ENCODE measurements at places on chromosomes 3 and 15.
A peak's percentile ranks its signal among the peaks of the same experiment; 100 is the strongest.

GRCh38 chr3:49733551-49733950, 9.8 kb upstream of the GMPPB start:
- DNase-seq = no peak

DNA sequence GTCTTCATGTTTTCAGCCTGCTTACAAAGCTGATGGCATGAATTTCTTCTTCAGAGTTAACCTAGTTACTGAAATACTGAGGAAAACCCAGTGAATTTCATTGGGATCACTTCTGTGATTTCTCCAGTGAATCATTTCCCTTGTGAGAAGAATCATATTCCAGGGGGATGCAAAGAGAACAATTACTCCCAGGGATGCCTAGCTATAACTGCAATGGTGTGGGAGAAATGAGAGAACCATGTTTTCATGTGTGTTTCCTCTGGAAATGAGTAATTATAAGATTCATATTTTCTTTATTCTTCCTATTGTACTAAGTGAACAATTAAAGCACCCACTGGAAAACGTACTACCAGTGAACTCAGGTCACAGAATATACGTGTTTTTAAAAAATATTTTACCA, 485.4 kb downstream of the GRM7 start:
- no peak for DNase-seq

GRCh38 chr3:47989981-47990440, 26.2 kb downstream of the MAP4 start:
- DNase-seq = peak; percentile 38

- DNase-seq = no peak
These were observed 4.1 kb downstream of the LRIG1 start for GRCh38 chr3:66496746-66497145.

GRCh38 chr15:75508840-75509532, 57.5 kb upstream of the SIN3A start:
- no peak for DNase-seq

DNA sequence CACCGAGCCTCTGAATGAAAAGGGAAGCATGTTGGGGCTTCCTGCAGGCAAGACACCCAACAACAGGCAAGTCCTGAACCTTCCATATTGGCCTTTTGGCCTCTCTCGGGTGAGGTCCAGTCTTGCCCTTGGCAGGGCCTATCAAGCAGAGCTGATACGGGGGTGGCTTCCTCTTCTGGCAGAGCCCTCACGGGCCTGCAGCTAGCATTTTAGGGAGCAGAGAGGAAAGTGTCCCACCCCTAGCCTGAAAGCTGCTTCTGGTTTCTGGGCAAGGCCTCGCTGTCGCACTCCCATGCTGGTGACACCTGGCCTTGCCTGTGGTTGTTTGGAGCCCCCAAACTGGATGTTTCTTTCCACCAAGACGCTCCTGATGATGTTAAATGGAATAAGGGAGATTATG, 31.8 kb upstream of the CTSH start:
- DNase-seq = no peak

GRCh38 chr3:138118612-138119422, 3.4 kb upstream of the DZIP1L start:
- DNase-seq = no peak

- DNase-seq = no peak
These were observed 170.5 kb upstream of the UBE3A start for GRCh38 chr15:25609371-25609770.

- no peak for DNase-seq
These were observed 966.8 kb downstream of the NSUN3 start for GRCh38 chr3:95029644-95030043.

DNA sequence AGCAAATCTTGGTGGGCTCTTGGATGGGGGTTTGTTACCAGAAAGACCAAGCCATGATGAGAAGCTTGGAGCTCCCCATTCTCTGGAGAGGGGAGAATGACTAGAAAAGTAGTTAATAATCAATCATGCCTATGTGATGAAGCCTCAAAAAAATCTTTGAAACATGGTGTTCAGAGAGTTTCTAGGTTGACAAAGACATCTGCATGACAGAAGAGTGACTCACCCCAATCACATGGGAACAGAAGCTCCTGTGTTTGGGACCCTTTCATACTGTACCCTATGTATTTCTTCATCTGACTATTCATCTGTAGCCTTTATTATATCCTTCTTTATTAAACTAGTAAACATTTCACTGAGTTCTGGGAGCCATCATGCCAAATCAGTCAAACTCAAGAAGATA, 87.4 kb downstream of the BCHE start:
- DNase-seq = no peak

DNA sequence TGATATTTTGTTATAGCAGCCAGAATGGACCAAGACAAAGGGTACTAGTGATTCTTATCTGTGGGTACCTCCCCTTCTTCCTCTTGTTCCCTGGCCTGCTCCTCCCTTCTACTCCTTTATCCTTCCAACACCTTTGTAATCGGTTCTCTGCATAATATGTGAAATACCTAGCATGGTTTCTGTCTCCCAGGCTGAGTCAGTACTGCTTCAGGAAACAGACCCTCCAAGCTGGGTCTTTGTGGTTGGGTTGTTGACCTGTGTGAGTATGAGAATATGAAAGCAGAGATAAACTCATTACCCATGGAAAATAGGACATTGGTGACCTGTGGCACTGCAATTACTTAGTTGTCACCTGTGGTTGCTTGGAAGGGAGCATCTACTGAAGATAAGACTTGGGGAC, 69.3 kb upstream of the KLF13 start:
- DNase-seq = no peak

DNA sequence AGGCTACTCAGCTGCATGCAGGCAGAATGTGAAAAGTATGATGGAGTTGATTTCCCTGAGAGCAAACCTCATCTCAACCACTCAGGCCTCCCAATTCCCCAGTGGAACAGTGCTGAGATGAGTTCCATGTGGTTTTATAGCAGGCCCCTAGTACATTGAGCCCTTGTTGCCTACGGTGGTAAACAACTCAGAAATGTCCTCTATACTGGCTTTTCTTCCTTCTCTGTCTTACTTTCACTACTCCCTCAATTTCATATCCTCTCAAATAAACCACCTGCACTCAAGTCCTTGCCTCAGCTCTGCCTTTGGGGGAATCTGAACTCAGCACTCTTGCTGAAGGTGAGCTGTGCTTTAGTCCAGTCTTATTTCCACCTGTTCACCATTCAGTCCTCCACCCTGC, 399.9 kb downstream of the PDCD6IP start:
- DNase-seq = no peak

GRCh38 chr3:191397771-191398170, 63.2 kb upstream of the PYDC2 start:
- DNase-seq = no peak

DNA sequence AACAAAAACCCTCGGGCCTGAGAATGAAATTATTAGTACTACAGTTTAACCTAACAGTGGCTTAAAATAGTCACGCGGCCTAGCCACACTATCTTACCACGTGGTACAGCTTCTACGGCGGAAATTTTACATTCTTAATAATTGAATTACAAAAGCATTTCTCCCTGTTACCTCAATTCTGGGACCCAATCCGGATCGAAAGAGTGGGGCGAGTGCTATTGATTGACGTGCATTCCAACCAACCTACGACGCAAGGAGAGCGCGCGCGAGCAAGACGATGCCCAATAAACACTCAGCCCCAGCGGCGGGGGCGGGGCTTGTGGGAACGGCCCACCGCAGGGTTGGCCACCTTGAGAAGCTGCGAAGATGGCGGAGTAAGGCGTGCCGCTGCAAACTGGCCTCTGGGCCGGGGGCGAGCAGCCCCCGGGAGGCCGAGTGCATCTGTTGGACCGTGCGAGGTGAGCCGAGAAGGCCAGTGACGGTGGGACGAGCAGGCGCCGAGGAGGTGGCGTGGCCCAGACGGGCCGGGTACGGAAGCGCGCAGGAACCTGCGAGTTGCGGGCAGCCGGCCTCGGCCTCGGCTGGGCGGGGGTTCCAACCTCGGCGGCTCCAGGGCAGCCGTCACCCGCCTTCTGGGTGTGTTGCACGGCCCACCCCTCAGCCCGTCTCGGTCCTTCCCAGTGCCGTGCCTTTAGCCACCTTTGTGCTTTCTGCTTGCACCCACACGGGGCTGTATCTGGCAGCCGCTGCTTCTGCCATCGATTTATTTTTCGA, 48.6 kb downstream of the OIP5 start:
- DNase-seq = peak; percentile 95

DNA sequence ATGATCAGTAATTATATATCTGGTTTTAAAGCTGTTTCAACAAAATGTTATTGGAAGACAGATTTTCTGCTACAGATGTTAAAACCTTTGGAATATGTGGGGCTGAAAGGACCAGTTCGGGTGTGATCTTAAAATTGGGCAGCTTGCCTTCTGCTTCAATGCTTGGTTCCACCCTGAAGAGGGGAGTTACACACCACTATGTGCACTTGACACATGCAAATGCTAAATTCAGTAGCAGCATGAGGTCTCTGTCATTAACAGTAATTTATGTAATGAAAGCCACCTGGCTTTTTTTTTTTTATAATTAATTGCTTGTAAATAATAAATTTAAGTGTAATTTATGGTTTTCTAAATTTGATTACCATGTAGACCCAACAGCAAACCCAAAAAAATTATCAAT, 24.6 kb downstream of the CDIN1 start:
- DNase-seq = no peak

DNA sequence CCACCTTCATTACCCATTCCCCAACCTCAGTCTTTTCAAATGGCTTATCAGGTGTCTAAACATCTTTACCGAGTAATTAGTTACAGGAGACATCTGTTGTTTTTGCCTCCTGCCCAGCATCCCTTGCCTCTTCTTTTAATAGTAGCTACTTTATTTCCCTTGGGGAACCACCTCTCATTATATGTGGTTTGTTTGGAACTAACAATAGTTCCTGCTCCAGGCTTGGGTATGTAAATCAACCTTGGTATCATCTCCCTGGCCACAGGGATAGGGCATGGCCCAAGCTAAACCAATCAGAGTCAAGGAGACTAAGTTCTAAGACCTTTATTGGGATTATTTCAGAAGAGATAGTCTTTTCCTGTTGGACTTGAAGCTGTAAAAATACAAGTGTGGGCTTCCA, 76.6 kb downstream of the ETV5 start:
- no peak for DNase-seq

DNA sequence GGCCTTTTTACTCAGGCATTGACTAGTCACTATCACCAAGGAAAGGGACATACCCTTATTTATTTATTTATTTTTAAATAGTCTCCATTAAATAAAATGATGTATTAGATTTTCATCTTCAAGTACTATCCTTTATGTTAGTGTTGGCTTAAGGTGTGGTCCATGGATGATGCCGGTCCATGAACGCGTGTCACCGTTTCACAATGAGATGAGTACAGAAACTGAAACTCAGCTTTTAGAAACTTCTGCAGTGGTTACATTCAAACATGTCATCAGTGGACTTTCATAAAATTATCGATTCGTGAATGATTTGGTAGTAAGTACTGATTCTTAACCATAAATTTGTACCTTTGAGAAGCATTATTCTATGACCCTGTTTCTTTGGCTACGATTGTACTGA, 166.6 kb downstream of the SATB1 start:
- DNase-seq = no peak

DNA sequence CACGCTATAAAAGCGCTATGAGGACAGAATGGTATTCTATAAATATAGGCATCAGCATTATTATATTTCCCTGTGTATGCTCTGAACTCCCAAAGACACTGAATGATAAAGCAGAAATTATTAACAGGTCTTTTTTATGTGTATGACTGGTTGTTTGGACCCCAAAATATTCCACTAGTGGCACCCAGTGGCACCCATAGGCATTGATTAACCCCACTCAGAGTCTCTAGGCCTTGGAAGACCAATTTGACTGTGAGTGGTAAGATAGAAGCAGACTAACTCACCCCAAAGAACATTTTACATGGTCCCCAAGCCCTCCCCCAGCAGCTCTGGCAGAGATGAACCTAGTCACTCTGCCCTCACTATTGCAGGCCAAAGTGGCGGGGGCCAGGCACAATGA, 45.4 kb upstream of the UBE2E1 start:
- no peak for DNase-seq

DNA sequence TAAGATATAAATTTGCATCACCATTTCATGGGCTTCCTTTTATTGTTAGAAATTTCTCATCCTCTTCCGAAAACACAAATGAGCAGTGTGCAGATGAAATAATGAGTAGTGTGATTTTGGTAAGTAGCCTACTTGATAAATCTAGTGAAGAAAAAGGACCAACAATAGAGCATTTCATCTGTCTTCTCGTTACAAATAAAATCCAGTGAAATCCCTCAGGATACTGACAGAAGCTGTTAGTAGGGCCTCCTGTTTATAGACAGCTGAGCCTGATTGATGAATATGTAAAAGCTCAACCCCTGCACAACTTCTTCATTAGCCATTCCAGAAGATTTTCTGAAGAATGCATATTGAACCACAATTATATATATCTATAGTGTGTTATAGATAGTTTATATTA, 363.7 kb upstream of the EPHA6 start:
- DNase-seq = no peak

- no peak for DNase-seq
These were observed 172.9 kb upstream of the TBC1D5 start for GRCh38 chr3:17915341-17915740.

- no peak for DNase-seq
These were observed 10.1 kb downstream of the SRP14 start for GRCh38 chr15:40028853-40029252.

DNA sequence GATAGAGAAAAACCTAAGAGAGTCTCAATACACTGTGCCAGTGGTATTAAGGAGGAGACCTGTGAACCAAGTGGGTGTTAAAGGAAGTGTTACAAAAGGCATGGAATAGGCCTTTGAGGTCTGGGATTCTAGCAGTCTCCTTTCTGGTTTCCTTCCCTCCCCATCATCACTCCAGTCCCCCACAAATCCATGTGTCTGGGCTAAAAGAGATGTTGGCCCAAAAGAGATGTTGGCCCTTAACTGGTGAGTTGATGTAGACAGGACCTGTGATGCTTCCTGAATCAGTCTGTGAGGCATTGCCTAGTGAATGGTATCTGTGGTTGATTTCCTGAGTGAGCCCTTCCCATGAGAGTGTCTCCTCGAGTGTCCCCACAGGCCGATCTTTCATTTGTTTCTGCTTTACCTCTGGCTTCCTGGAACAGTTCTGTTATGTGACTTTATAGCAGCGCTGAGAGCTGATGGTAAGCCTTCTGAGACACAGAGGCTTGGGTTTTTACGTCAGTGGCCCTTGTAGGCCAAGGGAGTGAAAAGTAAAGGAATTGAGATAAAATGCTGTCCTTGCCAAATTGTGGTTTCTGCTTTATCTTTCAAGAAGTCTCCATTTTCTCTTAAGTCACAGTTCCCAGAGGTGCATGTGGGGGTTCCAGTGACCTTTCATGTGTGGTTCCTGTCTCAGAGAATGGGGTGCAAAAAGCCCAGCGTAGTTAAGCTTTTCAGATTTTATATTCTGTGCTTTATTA, 87.8 kb downstream of the KLHL25 start:
- DNase-seq = peak; percentile 24

DNA sequence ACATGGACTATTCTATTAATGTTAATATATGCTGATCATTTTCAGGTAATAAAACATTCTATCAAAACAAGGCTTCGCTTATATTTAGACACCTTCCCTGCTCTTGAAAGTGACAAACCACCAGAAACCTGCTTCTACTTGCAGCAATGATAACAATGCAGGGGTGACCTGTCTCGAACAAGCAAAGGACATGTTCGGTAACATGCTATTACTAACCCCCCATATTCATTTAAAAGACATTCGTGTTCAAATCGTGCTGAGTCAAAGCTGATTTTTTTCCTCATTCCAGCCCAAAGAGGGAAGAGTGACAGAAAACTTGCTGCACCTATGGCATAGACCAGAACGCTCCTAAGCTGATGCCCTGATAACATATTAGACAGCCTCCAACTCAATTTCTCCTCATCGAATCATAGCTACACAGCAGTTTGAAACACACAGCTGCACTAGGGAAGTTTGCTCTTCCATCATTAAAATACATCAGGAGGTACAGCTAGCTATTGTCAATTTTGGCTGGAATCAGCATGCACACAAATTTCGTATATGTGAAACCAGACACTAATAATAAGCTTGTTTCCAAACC, 341.5 kb downstream of the FOXP1 start:
- DNase-seq = no peak
